CD4-positive, alpha-beta T cell treated with Interleukin-10 for 1 hour (primary cell): ENCODE measurements at places on chromosomes 7 and 10.
A peak's percentile ranks its signal among the peaks of the same experiment; 100 is the strongest.

GRCh38 chr7:21128062-21128817, 299.6 kb upstream of the SP4 start:
- DNase-seq: no peak

DNA sequence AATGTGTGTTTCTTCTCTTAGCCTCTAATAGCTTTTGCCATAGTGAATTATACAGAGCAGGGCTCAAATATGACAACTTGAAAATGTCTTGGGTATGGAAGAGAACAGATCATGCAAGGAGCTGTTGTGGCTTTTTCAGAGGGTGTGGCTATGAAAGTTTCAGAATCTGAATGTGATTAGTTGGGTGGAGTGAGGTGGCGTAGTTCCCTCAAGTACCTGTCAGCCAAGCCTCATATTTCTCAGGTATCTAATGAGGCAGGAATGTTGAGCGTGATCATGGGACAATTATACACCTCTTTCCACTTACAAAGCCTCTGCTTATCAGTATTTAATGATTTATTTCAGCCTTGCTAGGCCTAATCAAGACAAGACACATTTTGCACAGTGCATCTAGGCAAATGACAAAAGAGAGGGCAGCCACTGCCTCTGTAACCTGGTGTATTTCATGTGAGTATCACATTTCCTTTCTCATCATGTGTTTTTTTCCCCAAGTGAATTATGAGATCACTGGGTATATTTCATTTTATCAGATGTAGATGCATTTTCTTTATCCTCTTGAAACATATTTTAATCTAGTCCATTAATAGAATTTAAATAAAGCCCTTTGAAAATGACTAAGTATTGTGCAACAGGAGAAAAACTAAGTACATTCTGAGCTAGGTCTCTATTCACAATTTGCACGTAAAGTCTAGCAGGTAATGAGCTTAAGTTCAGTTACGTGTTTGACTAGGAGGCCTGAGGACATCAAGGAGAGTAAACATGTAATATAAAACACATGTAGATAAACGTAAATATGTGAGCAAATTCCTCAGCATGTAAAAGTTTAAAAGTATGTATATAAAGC, 644.4 kb upstream of the IGFBP3 start:
- DNase-seq: no peak

GRCh38 chr10:31820096-31820495, 108.5 kb downstream of the ARHGAP12 start:
- no peak for DNase-seq

DNA sequence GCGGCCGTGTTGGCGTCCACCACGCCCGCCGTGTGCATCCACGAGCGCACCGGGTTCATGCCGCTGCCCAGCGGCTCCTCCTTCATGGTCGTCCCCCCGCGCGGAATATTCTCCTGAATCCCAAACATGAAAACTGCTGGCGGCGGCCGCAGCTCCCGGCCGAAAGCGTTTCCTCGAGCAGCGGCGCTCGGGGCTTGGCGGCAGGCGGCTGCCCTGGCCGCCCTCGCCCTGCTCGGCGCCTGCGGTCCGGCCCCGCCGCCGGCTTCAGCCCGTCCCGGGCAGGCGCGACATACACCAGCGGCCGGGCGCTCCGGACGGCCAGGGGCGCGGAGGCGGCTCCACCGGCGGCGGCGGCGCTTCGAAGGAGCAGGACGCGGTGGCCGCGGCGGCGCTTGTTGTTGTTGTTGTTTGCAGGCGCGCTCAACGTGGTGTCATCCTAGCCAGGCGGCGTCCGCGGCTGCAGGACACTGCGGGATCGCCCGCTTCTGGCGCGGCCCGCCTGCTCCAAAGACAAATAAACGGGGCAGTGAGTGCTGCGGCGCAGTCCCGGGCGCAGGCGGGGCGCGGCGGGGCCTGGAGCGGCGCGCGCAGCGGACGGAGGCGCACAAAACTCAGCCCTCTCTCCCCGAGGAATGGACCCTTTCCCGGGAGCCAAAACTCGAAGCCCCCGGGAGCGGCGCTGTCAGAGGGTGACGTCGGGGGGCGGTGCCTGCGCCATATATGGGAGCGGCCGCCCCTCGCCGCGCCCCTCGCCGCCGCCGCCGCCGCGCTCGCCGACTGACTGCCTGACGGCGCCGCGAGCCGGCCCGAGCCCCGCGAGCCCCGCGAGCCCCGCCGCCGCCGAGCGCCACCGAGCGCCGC, at the start of gene EBF3:
TSS of gene EBF3 (minus strand) at position 634 of the 861 bp plus-strand sequence. CDS start at position 128, 506 bp downstream.
- DNase-seq: peak; percentile 40

- DNase-seq: no peak
These were observed 60.2 kb upstream of the MYL10 start for GRCh38 chr7:101688995-101689907.

DNA sequence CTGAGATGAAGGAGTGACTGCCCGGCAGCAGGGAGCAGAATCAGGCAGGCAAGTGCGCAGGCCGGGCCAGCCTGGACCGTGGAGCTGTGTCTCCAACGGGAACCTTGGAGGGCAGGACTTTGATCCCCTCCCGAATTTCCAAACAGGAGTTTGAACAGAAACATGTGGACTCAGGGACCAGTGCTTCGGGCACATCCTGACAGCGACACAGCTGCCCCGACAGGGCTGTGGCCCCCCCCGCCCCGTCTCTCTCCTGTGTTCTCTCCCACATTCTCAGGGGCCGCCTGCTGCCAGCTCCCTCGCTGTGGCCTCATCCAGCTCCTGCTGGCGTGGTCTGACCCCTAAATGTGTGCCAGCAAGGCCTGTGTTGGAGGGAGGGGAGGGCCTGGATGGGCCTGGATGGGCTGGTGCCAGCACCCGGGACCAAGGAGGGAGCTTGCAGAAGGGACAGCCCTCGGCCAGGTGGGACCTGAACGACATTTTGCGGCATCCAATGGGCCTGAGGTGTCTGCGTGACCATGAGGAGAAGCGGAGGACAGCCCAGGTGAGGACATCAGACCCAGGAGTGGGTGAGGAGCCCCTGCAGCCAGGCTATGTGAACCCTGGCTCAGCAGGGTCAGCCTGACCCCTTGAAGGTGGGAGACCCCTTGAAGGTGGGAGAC, 222.9 kb downstream of the DNAJB6 start:
- no peak for DNase-seq

- DNase-seq: no peak
These were observed 33.6 kb upstream of the A1CF start for GRCh38 chr10:50919010-50919409.

- no peak for DNase-seq
These were observed 1284.1 kb upstream of the AUTS2 start for GRCh38 chr7:68314208-68314607.

DNA sequence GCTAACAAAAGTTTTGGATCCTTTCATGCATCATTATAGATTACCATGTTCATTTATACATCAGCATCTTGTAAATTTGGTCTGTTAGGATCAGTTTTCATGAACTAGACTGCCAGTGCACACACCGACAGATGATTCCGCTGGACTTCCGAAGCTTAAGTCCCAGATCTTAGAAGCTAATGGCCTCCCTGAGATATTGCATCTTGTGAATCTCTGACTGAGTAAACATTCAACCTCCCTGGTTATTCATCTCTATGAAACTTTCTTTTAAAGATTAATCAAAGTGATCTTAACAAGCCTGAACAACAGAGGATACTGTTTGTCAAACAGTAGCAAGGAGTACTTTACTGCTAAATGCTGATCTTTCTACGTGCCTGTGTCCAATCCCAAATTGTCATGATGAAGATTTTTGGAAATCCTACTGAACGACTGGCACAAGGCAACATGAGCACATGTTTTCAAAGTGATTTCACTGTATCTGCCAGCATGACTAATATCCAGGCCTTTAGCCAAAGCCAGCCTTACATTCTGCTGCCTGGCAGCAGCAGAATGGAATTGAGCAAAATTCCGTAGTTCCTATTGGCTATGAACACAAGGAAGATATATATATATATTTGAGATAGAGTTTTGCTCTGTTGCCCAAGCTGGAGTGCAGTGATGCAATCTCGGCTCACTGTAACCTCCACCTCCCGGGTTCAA, 91.3 kb upstream of the ANK3 start:
- no peak for DNase-seq
